ENCODE measurements at places on chromosomes 3 and 15.

DNA sequence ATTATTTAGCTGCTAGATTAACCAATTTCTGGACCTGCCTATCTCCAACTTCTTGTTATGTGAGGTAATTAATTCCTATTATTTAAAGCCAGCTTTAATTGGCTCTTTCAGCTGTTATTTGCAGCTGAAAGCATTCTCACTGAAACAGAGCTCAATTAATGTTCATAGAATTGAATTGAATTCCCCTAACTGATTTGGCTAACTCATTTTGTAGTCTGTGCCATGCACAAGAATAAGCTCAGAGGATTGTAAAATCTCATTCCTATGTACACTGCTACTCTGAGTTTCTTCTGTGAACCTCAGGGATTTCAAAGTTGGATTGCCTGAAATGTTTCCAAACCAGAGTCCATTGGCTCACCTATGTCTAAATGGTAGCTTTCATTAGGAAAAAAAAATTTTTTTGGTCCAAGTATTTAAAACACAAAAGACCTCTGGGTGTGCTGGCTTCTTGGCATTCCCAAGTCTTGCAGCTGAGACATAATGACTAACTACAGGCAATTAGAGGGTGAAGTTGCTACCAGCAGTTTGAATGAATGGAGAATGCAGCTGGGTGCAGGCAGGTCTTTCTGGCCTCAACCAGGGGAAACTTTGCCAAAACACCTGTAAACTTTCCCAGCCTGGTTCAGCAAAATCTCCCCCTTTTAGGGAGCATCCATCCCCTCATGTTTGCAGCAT lies 134.3 kb downstream of the EDEM1 start:
- no peak for DNase-seq

DNA sequence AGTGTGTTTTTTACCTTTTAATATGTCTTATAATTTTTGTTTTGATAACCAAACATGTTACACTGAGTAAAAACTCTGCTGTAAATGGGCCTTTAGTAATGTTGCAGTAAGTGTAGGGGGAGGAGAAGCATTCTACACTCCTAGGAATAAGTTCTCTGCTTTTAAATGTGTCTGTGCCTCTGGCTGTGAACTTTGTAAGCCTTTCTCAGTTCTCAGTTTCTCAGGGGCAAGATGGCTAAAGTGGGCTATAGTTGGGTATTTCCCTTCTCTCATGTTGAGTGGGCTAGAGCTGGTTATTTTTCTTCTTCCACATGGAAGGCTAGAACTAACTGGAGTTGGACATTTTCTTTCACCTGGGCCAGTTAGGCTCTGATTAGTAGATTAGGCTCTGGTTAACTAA lies 75.3 kb upstream of the NUDT16 start:
- DNase-seq = no peak

DNA sequence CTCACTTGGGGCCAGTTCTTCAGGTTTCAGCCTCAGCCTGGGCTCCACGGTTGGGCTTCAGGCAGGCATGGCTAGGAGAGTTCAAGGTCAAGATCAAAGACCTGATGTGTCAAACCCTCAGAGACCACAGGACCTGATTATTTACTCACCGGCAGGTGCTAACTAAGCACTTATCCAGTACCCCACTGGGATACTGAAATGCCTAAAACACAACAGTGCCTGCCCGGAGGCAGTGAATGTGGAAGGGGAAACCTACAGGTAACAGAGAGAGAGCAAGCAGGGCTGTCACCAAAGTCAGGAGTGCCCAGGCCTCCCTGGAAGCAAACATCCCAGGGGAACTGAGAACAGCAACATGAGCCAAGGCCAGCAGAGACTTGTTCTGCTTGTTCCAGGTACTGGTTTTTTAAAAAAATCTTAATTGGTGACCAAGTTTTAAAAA lies 6.7 kb downstream of the IDH2 start:
- no peak for DNase-seq

DNA sequence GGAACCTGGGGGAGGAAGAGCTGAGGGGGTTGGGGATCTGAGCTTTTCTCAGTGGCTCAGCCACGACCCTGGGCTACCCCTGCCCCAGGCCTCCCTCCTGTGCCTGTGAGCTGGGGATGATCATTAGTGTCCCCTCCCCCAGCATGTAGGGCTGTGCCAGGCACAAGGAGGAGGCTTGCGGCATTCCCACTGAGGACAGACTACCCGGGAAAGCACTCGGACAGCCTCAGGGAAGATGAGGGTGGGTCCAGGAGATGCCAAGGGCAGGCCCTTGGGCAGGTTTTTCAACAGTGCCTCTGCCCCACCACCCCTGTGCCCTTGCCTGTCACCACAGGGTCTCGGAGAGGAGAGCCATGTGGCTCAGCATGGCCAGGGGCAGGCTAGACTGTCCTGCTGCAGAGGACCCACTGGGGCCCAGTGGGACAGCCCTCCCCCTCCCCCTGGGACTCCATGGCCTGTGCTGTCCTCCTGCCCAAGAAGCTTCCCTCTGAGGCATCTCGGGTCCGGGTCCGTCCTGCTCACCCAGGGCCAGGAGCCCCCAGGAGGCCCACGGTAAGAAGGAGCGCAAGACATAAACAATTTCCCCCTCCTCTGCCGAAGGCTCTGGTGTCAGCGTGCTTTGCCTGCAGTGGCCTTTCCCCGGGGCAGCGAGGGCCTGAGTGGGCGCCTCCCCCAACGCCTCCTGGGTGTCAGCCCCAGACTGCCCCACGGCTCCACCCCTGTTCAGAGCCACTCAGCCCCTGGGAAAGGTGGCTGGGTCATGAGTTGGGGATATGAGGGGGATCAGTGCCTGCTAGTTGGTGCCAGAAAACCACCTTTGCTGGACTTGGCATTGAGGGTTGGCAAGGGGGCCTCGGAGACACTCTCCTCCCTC lies 192.5 kb downstream of the GOLGA6L6 start:
- DNase-seq = no peak

DNA sequence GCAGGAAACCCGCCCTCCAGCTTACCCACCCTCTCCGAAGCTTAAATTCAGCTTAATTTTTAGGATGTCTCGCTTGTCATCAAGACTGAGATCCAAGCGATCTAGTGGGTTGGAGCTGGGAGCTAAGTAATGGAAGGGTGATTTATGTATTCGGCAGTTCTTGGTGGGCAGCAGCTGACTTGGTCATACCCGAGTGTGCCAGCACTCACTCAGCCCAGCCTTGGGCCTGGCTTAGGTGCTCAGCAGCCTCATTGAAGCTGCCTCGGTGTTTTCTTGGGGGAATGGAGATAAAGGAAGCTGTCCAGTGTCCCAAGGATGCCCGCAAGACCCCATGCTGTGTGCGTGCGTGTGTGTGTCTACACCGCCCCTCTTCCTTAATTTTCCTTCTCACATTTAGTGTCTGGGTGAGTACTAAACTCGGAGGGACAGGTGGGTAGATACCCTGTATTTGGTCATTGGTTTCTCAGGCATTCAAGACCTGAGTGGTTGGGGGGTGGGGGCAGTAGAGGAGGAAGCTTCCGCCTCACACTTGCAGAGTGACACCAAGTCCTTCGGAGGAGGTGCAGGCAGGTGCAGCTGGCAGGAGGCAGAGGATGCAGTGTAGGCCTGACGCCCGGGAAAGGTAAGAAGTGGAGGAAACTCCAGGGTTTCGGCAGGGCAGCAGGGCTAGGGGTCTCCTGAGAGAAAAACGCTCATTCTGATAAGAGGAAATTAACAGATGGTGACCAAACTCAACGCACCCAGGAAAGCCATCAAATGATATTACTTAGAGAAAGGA lies 92.8 kb downstream of the PCSK6 start:
- DNase-seq = no peak

DNA sequence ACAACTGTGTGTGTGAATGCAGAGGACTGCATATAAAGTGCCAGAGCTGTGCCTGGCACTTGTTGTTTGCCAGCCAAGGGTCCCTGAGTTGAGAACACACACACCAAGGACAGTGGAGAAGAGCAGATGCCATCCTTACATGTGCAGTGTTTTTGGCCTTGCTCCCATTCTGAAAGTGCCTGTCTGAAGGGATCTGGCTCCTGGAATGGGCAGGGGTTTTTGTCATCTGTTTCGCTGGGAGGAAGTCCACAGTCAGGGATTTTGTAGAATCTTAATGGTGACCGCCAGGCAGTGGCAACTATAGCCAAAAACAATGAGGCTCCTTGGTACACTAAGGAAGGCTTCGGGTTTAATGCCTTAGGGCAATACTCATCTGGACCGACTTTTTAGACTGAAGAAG lies 63.7 kb downstream of the DUT start:
- no peak for DNase-seq

- no peak for DNase-seq
Measured at GRCh38 chr15:96276438-96277210, 53.9 kb upstream of the NR2F2 start.

GRCh38 chr3:56366641-56367162 lies 101.6 kb downstream of the ERC2 start:
- no peak for DNase-seq
